ENCODE measurements at places on chromosomes 2 and 18.

- DNase-seq = no peak
These were observed 88.7 kb downstream of the KLHL14 start for GRCh38 chr18:32684096-32684495.

DNA sequence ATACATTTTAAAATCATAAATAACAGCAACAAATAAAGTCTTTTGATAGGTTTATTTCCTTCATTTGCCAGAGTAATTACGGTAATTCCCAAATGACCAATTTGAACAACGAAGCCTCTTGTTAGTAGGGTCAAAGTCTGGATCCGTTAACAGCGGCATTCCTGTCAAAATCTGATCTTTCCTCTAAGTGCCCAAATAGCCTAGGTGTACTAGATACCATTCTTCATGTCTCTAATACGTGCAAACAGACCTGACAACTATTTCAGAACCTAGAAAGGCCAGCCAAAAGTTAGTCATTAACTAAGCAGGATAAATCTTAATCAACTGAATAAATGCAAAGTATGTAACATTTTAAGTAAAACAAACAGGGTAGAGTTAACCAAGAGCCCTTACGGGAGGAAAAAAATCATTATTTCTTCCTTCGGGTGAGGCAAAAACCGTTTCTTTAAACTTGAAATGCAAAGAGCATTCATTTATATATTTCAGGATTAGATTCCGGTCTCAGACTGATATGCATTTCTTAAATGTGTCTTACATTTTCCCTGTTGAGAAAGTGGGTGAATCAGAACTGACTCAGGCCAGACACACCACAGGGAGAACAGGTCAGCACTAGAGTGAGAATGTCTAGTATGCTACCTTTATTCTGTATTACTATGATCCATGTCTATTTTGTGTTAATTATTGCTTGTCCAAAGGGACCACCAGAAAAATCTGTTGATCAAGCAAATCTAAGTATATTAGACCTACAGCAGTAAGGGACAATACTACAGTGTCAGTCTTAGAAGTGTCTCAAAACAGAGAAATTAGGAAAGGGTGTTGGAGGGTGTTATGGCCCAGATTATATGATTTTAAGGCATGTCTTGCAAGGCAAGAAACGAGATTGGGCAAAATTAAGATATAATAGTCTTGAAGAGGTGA lies 141.5 kb upstream of the NDUFV2 start:
- no peak for DNase-seq

GRCh38 chr2:50395605-50396297 lies 636.2 kb downstream of the NRXN1 start:
- DNase-seq = no peak

- DNase-seq = no peak
These were observed 126.4 kb downstream of the NCOA1 start for GRCh38 chr2:24617424-24617823.

DNA sequence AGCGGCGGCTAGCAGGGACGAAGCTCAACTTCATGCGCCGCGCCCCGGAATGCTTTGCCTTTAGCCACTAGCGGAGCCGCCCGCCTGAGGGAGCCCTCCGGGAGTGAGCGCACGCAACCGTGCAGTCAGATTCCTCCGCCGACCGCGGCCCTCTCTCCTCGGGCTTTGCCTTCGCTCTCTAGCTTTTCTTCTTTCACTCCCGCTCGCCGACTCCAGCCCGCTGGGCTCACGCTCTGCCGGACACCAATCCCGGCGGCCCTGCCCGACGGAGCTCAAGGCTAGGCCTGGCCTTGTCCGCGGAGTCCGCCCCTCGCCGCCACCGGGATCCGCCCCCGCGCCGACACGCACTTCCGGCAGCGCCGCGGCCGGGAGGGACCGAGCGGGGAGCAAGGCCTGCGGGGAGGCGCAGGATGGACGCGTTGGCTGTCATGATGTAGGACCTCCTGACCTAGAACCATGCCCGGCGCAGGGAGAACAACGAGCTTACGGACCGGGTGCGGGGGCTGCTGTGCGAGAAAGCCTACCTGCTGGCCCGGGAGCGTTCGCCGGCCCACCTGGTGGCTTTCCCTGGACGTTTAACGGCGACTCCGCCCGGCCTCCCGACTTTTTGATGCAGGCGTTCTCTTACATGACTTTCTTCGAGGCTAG lies 40.8 kb upstream of the AKAIN1 start:
- DNase-seq = peak; percentile 83

GRCh38 chr2:151336863-151337371 lies 20.5 kb upstream of the TNFAIP6 start:
- DNase-seq = no peak

- DNase-seq = no peak
These were observed 220.2 kb downstream of the SUCLG1 start for GRCh38 chr2:84238907-84239306.

DNA sequence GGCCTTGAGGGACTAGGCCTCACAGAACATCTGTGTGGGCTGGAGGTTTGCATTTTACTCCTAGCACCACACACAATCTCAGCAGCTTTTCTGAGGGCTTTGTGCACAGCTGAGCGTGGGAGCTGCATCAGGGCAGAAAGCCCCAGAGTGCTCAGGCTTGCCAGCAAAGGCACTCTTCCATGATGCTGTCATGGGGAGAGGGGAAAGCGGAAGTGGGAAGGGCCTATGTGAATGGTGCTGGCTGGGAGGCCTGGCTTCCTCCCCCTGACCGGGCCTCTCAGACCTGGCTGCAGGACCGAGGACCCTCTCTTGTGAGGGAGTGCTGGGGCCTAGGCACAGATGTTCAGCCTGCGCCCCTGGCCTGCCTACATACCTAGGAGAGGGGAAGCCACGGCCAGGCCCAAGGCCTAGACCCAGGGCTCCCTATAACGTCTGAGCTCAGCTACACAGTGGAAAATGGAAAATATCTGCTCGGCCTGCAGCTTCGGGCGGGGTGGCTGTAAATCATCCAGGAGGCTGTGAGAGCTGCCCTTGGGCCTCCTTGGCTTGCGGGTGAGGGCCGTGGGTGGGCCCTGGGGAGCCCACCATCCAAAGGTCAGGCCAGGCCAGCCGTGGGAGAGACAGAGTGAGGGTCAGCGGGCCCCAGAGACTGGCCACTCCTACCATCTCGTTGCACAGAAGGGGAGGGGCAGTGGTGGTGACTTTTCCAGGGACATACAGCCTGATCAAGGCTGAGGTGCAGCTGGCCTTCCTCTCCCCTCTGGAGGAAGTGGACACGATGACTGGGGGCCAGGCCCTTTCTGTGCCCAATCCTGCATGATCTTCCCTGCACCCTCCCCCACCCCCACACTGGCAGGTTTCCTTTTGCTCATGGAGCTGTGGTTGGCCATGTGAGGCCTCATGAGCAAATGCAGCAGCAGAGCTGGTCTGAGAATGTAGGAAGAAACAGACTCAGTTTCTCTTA lies 22.8 kb downstream of the GLI2 start:
- peak; percentile 43 for DNase-seq

DNA sequence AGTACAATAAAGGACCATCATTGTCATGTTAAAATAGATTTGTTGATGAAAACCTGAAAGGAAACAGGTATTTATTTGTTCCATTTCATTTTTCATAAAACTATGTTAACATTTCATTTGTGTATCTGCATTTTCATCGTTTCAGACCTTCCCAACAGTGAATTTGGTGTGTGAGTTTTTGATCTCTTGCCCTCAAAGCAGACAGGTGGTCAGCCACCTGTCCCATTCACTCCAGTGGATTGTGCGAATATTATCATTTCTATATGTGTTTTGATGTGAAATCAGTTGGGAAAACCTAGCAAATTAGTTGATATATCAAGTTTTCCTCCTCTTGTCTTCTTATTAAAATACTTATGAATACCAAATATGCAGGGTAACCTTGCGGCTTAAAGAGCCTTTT lies 25.4 kb upstream of the ATP5MC3 start:
- DNase-seq = no peak

GRCh38 chr18:51074605-51075004 lies 44.6 kb downstream of the SMAD4 start:
- DNase-seq = no peak

GRCh38 chr2:72841462-72842125 lies 15.8 kb upstream of the EXOC6B start:
- peak; percentile 50 for DNase-seq

GRCh38 chr2:43221124-43221762 lies 5.2 kb downstream of the ZFP36L2 start:
- peak; percentile 81 for DNase-seq

- no peak for DNase-seq
These were observed 10.2 kb downstream of the IAH1 start for GRCh38 chr2:9484533-9484932.

- DNase-seq = no peak
These were observed 393.6 kb upstream of the ID2 start for GRCh38 chr2:8288206-8288605.

DNA sequence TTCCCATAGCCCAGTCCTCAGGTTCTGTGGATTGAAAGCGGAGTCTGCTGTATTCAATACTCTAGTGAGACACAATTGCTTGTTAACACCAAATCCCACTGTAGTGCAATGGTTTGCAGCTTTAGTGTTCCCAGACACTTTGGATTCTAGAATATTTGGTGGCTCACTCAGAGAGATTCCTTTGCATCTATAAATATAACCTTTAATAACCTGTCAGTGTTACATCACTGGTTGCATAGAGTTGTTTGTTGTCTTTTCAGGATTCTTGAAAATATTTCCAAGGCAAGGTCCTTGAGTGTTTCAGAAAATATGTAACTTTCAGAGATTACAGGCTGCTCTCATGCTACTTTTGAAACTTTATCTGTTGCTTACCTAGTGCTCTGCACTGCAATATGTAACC lies 157.5 kb downstream of the ZEB2 start:
- no peak for DNase-seq

DNA sequence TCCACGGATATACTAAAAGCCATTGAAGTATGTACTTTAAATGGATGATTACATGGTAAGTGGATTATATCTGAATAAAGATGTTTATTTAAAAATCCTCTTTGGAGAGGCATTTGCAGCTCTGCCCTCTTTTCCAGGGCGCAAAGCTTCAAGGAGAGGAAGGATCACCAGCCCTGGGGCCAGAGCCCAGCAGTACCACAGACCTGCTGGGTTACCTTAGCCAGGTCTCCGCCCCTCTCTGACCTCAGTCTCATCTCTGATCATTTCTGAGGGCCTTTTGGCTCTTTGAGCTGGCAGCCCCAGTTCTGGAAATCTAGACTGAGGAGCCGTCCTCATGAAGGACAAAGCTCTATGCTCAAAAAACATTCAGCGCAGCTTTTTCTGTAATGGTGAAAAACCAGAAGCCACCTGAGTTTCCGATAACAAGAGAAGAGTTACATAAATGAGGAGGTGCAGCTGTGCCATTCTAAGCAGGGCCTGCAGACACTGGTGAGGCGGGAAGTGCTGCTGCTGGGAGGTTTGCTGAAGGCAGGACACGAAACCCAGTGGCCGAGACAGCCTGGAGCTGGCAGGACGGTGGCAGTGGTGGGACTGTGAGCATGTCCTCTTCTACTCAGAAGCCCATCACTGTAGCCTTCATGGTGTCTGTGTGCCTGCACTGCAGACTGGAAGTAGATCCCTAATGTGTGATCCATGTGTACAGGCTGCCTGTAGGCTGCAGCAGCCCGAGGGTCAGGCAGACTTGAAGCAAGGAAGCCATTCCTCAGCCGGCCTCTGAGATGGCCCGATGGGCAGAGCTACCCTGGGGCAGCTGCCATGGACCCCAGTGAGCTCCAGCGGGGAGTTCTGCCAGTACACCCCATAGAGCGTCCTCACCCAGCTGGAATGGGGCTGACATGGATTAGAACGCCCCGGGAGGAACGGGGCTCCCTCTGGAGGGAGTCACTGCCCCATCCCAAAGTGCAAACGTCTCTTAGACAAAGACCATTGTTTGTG lies 27.7 kb downstream of the ADRA2B start:
- no peak for DNase-seq

GRCh38 chr2:225270861-225271260 lies 128.6 kb upstream of the NYAP2 start:
- no peak for DNase-seq

DNA sequence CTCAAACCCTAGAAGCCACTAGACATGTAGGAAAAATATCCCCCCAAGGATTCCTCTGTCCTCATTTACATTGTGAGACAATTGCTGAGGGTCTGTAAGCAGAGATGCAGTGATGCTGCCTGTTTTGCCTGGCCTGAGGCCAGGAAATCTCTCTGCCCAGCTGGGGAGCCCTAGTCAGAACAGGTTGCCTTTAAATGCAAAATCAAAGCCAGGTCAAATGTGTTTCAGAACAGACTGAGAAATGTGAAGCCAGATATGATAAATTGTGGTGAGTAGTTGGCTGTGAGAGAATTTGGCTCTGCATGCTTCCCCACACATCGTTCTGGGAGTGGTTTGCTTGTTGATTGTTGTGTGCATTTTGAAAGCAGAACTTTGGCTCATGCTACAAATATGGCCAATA lies 38.4 kb upstream of the NXPH2 start:
- DNase-seq = no peak

- no peak for DNase-seq
These were observed 5.1 kb downstream of the MEIS1 start for GRCh38 chr2:66439812-66440542.

- DNase-seq = peak; percentile 93
These were observed 46.9 kb upstream of the USP14 start for GRCh38 chr18:111306-112014.

DNA sequence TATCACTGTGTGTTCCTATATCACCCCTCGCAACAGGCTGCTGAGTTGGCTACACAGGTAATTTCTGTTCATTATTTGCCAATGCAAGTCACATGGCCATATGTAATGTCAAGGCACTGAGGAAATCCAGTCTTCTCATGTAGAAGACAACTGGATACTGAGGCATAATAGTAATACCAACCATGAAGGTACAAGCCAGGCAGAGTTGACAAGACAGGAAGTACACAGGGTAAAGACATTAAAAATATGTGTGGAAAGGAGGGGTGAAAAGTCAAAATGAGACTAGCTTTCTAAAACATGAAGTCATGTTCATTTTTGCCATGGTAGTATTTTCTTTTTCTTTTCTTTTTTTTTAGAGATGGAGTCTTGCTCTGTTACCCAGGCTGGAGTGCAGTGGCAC lies 17.5 kb upstream of the RNF138 start:
- no peak for DNase-seq

GRCh38 chr2:98308068-98308467 lies 38.2 kb upstream of the CNGA3 start:
- DNase-seq = no peak

DNA sequence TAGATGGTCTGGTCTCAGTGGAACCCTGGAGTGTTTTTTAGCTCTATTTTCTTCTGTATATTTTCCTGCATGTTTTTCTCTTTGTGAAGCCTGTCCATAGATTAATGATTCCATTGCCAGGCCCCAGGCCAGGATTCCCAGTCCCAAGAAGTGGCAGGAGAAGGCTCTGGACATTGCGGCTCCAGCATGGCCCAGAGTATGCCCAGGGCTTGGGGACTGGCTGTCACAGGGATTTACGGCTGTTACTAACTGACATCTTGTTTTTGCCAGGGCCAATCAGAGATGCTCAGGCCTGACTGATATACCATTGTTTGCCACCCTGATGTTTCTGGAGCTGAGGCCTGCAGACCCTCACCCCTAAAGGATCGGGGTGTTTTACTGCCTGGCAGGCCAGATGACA lies 59.0 kb downstream of the PRKCE start:
- no peak for DNase-seq

Data from Caco-2 (cell line).